Right lung (tissue), 10 donors: ENCODE measurements at places on chromosomes 16 and 17.

GRCh38 chr17:49200423-49201083, 9.8 kb downstream of the GNGT2 start:
- no peak for DNase-seq

- DNase-seq: no peak
These were observed 51.7 kb upstream of the SEC14L1 start for GRCh38 chr17:77089124-77089490.

GRCh38 chr16:81866820-81867440, 87.8 kb downstream of the PLCG2 start:
- DNase-seq: peak; percentile 31

GRCh38 chr16:4295581-4295980, 20.3 kb upstream of the GLIS2 start:
- DNase-seq: no peak

- peak; percentile 50 for DNase-seq
These were observed at the start of gene CDH3 for GRCh38 chr16:68644715-68645493. TSS of gene CDH3 (plus strand) at chr16:68645310. CDS start at chr16:68645380, 70 bp downstream.

GRCh38 chr17:77361986-77362620, 221.3 kb downstream of the SEC14L1 start:
- no peak for DNase-seq

DNA sequence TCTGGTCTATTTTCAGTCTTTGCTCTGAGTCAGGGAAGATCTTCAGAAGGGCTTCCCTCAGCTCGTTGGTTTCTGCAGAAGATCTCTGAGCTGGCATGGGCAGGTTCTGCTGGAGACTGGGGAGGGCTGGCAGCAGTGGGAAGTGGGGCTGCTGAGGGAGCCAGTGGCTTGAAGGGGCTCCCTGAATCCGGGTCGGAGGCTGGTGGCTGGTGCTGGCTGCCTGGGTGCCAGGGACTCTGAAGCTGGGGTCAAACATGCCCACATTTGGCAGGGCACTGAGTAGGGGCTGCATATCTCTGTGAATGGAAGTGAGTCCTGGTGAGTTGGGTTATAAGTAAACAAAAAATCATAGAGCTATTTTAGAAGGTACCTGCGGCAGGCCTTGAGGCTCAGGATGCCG, 67.0 kb downstream of the N4BP1 start:
- DNase-seq: no peak

DNA sequence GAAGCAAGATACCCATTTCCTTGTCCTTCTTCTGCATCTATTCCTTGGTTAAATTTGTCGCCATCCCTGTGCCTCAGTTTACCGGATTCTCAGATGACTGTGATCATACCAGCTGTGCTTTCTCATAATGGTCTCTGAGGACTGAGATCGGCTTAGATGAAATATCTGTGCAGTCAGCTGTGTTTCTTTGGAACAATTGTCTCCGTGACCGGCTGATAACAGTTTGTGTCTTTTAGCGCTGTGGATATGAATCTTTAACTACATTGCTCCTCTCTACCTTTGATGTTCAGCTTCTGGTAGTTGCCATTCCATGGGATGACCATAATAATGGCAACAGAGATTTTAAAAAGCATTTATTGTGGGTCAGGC, 473 bp downstream of the FTO start:
- DNase-seq: no peak
